ENCODE measurements at places on chromosomes 13 and 19.

DNA sequence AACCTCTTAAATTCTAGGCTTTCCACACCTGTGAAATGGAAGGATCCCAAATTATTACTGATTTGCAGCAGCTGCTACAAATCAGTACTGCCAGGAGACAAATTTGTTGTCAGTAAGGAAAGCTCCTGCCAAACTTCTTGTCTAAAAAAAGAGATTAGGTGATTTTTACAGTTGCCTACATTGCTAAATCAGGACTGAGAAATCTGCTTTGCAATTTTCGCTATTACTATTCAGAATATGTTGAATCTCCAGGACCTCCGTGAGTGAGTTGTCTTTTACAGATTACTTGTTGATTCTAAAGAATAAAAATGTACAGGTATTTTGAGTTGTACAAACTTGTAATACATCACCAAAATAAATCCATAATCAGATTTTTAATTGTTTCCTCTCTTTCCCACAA, 1815.9 kb downstream of the PCDH9 start:
- DNase-seq = no peak

- DNase-seq = no peak
These were observed 946.3 kb upstream of the PCDH9 start for GRCh38 chr13:68176475-68176874.

- DNase-seq = no peak
These were observed 65.0 kb downstream of the COG3 start for GRCh38 chr13:45529758-45530157.

DNA sequence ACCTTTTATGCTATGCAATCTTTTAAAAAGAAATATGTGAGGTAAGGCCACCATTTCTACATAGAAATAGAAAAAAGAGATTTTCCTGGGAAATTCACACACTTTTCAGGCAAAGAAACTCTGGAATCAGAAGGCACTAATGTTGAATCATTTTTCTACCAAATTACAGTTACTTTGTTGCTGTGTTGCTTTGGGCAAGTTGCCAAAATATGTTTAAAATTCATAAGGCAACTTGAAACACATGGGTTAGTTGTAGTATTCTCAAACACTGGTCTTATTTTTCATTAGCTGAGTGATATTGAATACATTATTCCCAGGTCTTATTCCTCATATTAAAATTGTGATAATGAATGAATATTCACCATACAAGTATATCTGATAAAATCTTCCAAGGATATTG, 195.0 kb upstream of the SLITRK1 start:
- no peak for DNase-seq

DNA sequence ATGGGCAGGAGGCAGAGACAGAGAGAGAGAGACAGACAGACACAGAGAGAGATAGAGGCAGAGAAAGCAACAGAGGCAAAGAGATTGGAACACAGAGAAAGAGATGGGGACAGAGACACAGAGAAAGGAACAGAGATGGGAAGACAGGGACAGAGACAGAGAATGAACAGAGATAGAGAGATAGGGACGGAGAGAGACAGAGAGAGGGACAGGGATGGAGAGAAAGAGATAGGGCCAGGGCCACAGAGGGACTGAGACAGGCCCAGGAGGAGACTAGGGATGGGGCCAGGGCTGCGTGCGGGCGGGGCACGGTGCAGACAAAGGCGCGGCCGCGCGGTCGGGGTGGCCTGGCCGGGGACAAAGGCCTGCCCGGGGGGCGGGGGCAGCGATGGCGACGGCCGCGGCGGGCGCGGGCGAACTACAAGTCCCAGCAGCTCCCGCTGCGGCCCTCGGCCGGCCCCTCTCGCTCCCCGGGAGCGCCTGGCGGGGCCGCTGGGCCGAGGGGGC, at the start of gene ZNF358:
TSS of gene ZNF358 (plus strand) at position 459 of the 507 bp plus-strand sequence. CDS start 3,140 bp downstream, outside the sequence.
- DNase-seq = no peak

GRCh38 chr19:32817569-32818476, 51.7 kb downstream of the SLC7A9 start:
- DNase-seq = no peak

- peak; percentile 82 for DNase-seq
These were observed 8.7 kb upstream of the INSL3 start for GRCh38 chr19:17829855-17830566.

GRCh38 chr13:97185291-97185690, 36.8 kb upstream of the MBNL2 start:
- no peak for DNase-seq

- DNase-seq = no peak
These were observed 538.5 kb downstream of the GPC6 start for GRCh38 chr13:93765062-93765461.

GRCh38 chr13:73715114-73715910, 418.9 kb downstream of the KLF12 start:
- DNase-seq = no peak

GRCh38 chr19:2255982-2256685, at the start of gene JSRP1:
TSS of gene JSRP1 (minus strand) at chr19:2256417. CDS start at chr19:2255314, 1,103 bp downstream.
- DNase-seq = no peak

DNA sequence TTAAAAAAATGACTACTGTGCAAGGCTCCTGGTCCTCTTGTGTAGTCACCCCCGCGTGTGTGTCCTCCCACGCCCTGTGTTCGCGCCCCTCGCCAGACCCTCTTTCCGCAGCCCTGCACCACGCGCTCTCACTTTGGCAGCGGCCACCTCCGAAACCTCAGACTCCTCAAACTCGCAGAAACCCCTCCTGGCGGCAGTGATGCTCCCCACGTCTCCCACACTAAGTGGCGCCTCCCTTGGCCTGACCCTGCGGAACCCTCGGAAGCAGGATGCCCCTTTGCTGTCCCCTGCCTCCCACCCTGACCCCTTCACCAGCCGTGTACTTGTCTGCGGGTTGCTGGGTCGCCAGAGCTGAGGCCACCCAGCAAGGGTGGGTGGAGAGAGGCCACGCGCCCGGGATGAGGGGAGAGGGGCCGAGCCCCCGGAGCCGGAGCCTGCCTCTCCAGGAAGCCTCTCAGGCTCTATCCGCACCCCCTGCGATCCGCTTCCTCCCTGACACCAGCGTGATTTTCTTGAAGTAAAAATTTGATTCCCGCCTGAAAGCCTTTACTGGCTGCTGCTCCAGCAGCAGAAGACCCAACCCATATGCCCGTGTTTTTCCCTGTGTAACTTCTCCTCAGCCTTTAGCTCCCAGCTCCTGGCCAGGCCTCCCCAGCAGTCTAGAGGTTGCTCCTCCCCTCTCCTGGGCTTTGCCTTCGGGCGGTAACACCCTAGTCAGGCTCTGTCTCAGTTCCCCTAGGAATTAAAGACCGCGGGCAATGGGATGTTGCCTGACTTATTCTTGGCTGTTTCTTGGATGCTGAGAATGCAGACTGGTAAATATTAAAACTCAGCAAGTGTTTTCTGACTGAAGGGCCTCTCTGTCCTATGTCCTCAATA, 55.2 kb downstream of the MIPEP start:
- DNase-seq = no peak

DNA sequence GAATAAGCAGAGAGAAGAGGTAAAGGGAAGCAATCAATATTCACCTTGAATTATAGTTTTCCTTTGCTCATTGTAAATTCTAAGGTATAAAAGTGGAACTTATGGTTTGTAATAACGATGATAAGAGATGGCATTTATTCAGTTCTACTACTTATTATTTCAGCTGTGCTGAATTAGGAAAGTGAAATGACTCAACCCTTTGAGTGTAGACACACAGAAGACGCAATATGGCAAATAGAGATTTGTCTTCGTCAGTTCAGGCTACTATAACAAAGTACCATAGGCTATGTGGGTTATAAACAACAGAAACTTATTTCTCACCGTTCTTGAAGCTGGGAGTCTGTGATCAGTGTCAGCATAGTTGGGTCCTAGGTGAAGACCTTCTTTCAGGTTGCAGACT, 713.0 kb upstream of the PCDH9 start:
- no peak for DNase-seq

DNA sequence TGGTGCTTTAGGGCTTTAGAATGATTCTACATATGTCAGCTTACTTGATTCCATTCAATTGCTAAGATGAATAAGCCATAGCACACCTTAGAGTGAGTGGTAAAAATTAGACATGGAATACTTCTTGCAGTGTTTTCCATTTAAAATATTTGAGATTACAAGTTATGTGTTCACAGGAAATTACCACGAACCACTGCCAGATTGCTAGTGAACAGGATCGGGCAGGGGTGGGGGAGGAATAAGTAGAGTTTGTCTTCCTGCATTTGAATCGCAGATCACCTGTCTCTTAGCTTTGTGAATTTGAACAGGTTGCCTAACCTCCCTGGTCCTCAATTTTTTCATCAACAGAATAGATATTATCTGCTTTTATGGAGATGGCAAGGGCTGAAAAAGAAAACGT, 124.6 kb downstream of the GGACT start:
- no peak for DNase-seq

DNA sequence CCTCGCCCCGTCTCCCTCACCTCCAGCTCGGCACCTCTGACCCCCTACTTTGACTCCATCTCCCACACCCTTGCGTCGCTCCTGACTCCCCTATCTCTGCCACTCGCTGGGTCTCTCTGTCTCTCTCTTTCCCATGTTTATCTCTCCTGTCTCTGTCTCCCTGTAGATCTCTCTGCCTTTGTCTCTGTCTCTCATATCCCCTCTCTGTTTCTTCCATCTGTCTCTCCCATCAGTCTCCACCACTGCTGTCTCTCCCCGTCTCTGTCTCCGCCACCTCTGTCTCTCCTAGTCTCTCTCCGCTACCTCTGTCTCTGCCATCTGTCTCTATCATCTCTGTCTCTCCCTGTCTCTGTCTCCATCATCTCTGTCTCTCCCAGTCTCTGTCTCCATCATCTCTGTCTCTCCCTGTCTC, 12.4 kb upstream of the BBC3 start:
- DNase-seq = no peak

DNA sequence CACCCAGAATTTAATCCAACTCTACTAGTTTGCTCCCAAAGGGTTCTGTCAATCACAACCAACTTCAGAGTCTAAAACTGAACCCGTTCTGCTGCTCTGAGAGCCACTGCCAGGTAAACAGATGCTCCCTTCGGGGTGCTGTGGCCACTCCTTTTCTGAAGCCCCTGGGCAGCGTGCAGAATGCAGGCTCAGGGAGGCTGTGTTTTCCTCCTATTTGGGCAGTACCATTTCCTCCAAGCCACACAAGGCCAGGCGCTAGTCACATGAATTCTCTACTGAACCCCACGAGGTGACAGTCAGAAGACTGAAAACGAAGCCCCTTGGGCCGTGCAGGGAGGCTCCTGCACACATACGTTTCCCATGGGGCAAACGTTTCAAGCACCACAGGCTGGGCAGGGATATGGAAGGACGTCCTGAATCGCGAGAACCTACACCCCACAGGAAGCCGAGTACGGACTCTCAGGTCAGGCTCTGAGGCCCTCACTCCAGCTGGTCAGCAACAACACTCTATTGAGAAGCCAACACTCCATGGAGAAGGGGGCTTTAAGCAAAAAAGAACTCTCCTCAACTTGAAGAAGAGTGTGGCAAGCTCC, 71.8 kb downstream of the CCDC70 start:
- DNase-seq = no peak

GRCh38 chr13:77429320-77430142, 102.6 kb upstream of the MYCBP2 start:
- DNase-seq = no peak

- no peak for DNase-seq
These were observed 42.7 kb upstream of the MIR17HG start for GRCh38 chr13:91304741-91305140.

DNA sequence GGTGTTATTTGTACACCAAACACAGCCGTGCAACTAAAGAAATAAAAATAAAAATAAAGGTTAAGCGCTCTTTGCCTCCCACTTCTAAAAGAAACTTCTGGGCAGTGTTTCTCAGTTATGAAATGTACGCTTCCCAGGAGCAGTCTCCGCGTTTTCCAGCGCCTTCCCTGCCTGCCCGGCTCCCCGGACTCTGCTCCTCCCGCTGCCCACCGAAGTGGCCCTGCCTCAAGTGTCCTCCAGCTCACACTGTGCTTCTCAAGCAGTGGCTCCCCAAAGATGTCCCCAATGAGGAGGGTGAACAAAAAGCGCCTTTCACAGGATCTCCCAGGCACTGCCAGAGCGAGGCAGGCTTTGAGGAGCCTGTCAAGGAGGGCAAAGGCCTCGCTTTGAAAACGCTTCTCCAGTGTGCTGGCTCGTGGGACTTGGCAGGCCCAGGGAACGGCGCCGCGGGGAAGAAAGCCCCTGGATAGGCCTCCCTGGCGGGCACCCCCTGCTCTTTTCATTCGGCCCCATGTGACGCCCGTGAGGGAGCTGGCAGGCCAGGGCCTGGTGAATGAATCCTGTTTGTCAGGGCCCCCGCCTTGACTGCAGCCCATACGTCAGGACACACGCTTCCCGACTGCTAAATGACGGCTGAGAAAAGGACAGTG, 187.1 kb downstream of the FOXO1 start:
- DNase-seq = no peak

Measured in iPS DF 6.9 (cell line).